ENCODE measurements at places on chromosomes 3 and 15.

DNA sequence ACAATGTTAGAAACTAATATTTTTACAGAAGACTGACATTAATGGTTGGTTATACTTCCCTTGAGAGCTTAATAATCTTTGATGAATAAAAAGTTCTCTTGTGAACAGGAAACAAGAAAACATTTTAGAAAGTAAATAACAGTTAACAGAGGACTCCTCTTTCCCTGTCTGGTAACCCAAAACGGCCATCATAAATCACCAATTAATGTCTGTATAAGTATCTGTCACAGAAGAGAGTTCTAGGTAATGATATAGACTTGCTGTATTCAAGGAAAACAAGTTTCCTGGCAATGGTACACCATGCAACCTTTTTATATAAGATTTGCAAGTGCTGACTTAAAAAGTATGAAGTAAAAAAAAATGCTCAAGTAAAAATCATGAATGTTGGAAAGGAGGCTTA, 426.7 kb downstream of the SOX2 start:
- no peak for DNase-seq

GRCh38 chr3:117997201-117998049, 1037.2 kb downstream of the IGSF11 start:
- DNase-seq = no peak

DNA sequence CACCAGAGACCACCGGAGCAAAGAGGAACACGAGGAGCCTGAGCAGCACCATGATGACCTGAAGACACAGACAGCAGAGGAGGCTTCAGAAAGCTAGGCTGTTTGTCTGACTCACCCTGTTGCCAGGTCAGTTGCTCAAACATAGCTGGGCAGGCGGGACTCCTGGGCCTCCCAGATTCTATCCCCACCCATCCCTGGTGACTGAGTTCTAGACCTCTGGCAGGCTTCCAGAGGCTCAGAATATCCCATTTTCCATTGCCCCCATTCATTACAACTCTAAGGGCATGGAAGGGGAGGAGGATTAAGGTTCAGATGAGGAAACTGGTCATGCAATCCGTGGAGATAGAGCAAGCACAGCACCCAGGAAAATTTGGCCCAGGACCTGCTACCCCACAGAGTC, at the start of gene CDHR4:
Gene CDHR4, minus strand, starts transcription at position 113 of the 400 bp plus-strand sequence. Its CDS starts 61 bp downstream, at position 52.
- no peak for DNase-seq

DNA sequence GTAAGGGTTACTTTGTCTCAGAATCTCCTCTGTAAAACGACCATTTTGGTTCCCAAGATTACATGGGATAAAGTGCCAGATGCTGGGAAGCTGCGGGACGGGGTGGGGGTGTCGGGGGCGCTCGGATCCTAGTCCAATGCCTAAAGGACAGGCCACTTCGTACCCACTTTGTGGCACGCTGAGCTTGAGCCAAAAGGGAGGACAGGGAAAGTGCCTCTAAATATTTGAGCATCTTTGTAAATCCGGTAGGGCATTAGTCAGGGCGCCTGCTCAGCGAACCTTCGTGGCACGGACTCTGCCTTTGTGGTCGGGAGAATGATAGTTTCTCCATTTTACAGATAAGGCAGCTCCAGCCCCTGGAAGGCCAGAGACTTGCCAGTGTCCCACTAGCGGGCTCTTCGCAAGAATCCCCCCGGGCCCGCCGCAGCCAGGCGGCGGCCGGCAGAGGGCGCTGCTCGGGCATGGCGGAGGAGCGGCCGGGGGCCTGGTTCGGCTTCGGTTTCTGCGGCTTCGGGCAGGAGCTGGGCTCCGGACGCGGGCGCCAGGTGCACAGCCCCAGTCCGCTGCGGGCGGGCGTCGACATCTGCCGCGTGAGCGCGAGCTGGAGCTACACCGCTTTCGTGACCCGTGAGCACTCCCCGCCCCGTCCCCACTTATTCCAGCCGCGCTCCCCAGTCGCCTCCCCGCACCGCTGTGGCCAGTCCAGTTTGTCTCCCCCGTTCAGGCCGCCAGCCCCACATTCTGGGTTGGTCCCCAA, 1.8 kb downstream of the RCCD1 start:
- no peak for DNase-seq

- no peak for DNase-seq
Observed at GRCh38 chr3:134965865-134966481, 170.9 kb downstream of the EPHB1 start.

GRCh38 chr3:140234256-140234655, 299.3 kb downstream of the CLSTN2 start:
- DNase-seq = no peak

GRCh38 chr15:101449471-101450402, 39.8 kb downstream of the PCSK6 start:
- DNase-seq = no peak

DNA sequence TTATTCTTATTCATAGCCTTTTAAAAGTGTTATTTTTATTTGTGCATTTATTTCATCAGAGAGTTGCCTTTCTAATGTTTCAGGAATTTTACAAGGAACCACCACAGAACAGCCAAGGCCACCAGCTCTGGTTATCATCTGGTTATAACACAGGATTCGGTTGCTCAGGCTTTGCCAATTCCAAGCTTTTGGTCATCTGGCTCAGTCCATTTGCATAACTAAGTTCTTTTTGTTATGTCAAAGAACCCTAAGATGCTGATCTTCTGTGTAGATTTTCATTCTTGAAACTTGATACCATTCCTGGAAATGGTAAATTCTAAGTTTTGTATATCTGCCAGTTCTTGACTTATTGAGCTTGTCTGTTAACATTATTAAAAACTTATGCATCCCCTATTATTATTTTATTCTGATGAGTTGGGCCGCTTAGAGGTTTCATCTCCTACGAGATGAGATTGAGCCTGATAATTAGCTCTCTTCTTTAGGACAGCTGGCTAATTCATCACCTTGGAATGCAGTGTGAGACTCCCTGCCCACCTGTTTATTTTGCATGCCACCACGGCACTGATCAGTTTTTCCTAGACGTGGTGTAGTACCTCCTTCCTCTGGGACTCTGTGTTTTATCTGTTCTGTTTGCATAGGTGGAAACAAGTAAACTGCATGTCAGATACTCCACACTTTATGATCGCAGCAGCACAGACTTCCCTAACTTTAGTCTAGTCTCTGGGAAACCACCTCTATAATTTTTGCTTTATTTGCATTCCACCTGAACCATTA, 264.8 kb downstream of the SLCO3A1 start:
- DNase-seq = no peak

- DNase-seq = no peak
Observed at GRCh38 chr15:83144771-83145170, 37.3 kb downstream of the TM6SF1 start.

All from cortex of kidney (tissue), 1 donor.